Natural killer cell (primary cell): ENCODE measurements at places on chromosomes 11 and 22. TPM values are rescaled to one million over a fixed set of nuclear protein-coding genes. Genes with fewer than 3 reads are reported as not detected.

Gene FOXRED1
- 37.9 TPM for total RNA-seq

GRCh38 chr11:12838463-12839123 is 164.4 kb downstream of the TEAD1 start:
- H3K27ac ChIP-seq, result no peak overlapping the region
- H3K4me1 ChIP-seq, result no peaks in the 10 kb centered on the region
- no peaks in the 10 kb centered on the region for H3K27me3 ChIP-seq
- no peak for DNase-seq
- no peaks in the 10 kb centered on the region for H3K36me3 ChIP-seq

GRCh38 chr22:47850644-47851151 is 1088.2 kb downstream of the TBC1D22A start:
- no peak overlapping the region for H3K27ac ChIP-seq
- H3K36me3 ChIP-seq, result no peaks in the 10 kb centered on the region
- no peaks in the 10 kb centered on the region for H3K4me1 ChIP-seq
- H3K27me3 ChIP-seq, result no peaks in the 10 kb centered on the region
- DNase-seq, result no peak

GRCh38 chr11:276219-276618 is 2.0 kb upstream of the NLRP6 start:
- H3K4me3 ChIP-seq, result no peak overlapping the region
- H3K27me3 ChIP-seq, result peaks cover 7% of the 10 kb centered on the region
- peaks cover 35% of the 10 kb centered on the region for H3K4me1 ChIP-seq
- no peak overlapping the region for H3K27ac ChIP-seq
- no peak for DNase-seq
- no peaks in the 10 kb centered on the region for H3K36me3 ChIP-seq

Gene INSC
- not detected for total RNA-seq

Gene ARHGAP20
- total RNA-seq, result not detected

GRCh38 chr11:74592441-74593362 is at the start of gene POLD3:
Gene POLD3 (plus strand): TSS chr11:74592582. CDS start chr11:74592659, 77 bp downstream.
- peak within 1 kb of the TSS; percentile 85 for H3K4me3 ChIP-seq
- no peaks in the 10 kb centered on the region for H3K36me3 ChIP-seq
- H3K27ac ChIP-seq, result peak within 1 kb of the TSS; percentile 68
- DNase-seq, result peak; percentile 95

Gene B3GAT1
- total RNA-seq, result 65.1 TPM

- H3K4me3 ChIP-seq, result no peak overlapping the region
- peaks cover 31% of the 10 kb centered on the region for H3K4me1 ChIP-seq
- DNase-seq, result no peak
- H3K27me3 ChIP-seq, result peaks cover 3% of the 10 kb centered on the region
- no peaks in the 10 kb centered on the region for H3K36me3 ChIP-seq
These were observed 15.9 kb downstream of the KCNQ1 start for GRCh38 chr11:2460540-2461252.

DNA sequence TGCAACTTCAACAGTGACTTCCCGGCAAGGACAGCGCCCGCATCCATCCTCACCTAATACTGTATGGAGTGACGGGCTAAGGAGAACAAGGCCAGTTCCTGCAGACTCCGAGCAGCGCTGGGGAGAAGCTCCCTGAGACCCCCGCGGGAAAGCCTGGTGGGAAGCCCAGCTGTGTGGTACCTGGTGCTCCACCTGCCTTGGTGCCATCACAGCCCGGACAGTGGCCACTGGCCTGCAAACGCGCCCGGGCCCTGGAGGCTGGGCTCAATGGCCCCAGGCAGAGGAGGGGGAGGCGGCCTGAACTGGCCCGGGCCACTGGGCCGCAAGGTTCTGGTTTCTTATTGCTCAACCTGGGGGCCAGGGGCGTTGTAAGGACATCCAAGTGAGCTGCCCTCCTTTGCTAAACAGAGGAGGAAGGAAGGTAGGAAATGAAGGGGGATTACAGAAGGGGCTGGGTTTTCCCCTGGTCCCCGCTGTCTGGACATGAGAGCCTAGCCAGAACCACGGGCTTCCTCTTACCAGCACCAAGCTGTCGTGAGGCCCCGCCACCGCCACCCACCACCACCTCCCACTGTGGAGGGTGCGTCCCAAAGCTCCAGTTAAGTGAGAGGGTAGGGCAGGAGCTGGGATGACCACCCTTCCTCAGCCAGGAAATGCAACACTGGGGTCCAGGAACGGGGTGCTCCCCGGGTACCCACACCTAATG is 8.5 kb upstream of the CDC42BPG start:
- peaks cover 100% of the 10 kb centered on the region for H3K4me1 ChIP-seq
- DNase-seq, result peak; percentile 60
- no peaks in the 10 kb centered on the region for H3K27me3 ChIP-seq
- H3K4me3 ChIP-seq, result no peak overlapping the region

- H3K36me3 ChIP-seq, result no peaks in the 10 kb centered on the region
- no peak overlapping the region for H3K4me3 ChIP-seq
- no peak for DNase-seq
- peaks cover 10% of the 10 kb centered on the region for H3K27me3 ChIP-seq
- peaks cover 6% of the 10 kb centered on the region for H3K4me1 ChIP-seq
- H3K27ac ChIP-seq, result no peak overlapping the region
These were observed 23.9 kb downstream of the CACNA1I start for GRCh38 chr22:39594411-39594810.

Gene SEZ6L
- 0.60 TPM for total RNA-seq

DNA sequence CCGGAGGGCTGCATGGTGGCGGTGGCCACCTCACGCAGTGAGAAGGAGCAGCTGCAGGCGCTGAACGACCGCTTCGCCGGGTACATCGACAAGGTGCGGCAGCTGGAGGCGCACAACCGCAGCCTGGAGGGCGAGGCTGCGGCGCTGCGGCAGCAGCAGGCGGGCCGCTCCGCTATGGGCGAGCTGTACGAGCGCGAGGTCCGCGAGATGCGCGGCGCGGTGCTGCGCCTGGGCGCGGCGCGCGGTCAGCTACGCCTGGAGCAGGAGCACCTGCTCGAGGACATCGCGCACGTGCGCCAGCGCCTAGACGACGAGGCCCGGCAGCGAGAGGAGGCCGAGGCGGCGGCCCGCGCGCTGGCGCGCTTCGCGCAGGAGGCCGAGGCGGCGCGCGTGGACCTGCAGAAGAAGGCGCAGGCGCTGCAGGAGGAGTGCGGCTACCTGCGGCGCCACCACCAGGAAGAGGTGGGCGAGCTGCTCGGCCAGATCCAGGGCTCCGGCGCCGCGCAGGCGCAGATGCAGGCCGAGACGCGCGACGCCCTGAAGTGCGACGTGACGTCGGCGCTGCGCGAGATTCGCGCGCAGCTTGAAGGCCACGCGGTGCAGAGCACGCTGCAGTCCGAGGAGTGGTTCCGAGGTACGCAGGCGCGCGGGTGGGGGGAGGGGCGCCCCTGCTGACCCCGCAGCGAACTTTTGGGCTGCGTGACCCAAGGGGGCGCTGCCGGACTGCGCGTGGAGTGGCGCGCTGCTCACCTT is 670 bp downstream of the NEFH start:
- no peaks in the 10 kb centered on the region for H3K36me3 ChIP-seq
- no peak overlapping the region for H3K4me3 ChIP-seq
- no peak overlapping the region for H3K27ac ChIP-seq
- peaks cover 12% of the 10 kb centered on the region for H3K27me3 ChIP-seq

GRCh38 chr22:19872779-19873137 is 18.1 kb upstream of the GNB1L start:
- no peak overlapping the region for H3K27ac ChIP-seq
- no peaks in the 10 kb centered on the region for H3K36me3 ChIP-seq

Gene TEX12
- 0.82 TPM for total RNA-seq

DNA sequence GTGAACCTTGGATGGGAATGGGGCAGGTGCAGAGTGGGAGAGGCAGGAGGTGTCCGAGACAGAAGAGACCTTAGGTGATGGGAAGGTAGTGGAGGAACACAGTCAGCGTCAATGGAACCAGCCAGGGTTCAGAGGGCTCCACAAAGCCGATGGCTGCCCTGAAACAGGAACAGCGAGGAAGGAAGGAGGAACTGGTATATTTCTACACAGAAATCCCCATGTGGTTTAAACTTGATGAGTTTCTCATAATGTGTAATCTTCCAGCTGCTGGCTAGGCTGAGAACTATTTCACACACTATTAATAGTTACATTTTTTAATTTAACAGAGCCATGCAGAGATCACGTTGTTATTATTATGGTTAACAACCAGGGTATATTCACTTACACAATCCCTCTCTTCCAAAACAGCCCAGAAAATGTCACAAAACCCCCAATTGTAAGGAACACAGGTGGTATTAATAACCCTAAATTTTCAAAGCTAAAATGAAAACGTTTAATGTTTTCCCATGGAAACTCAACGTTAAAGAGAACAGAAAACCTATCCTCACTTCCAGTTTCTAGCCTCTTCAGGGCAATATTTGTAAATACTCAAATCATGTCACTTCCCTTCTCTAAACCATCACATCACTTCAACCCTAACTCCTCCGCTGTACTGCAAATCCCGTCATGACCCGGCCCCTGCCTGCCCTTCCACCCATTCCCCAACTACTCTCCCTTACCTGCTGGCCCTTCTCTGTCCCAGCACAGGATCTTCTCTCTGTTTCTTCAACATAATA is 74.5 kb upstream of the ARFGAP3 start:
- no peak for DNase-seq
- H3K4me3 ChIP-seq, result no peak overlapping the region
- no peaks in the 10 kb centered on the region for H3K27me3 ChIP-seq
- H3K4me1 ChIP-seq, result peaks cover 54% of the 10 kb centered on the region
- no peaks in the 10 kb centered on the region for H3K36me3 ChIP-seq
- peak overlapping the region; percentile 83 for H3K27ac ChIP-seq

GRCh38 chr11:99019696-99020095 is 1.1 kb upstream of the CNTN5 start:
- no peak overlapping the region for H3K4me3 ChIP-seq
- H3K36me3 ChIP-seq, result no peaks in the 10 kb centered on the region
- H3K27me3 ChIP-seq, result peaks cover 4% of the 10 kb centered on the region
- H3K4me1 ChIP-seq, result no peaks in the 10 kb centered on the region
- no peak for DNase-seq

DNA sequence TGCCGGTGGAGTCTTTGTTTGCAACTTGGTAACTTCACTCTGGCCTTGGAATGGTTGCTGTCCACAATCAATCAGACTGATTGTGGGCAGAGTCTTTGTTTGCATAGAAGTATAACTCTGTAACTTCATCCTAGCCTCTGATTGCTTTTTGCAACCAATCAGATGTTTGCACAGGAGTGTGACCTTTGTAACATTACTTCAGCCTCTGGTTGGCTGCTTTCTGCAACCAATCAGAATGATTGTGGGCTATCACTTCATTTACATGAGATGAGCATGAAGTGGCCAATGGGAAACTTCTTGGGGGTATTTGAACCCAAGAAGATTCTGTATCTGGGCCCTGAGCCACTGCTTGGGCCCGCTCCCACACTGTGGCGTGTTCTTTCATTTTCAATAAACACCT is 79.6 kb upstream of the CLDN5 start:
- H3K36me3 ChIP-seq, result no peaks in the 10 kb centered on the region
- no peak overlapping the region for H3K4me3 ChIP-seq
- DNase-seq, result no peak
- no peaks in the 10 kb centered on the region for H3K4me1 ChIP-seq
- no peaks in the 10 kb centered on the region for H3K27me3 ChIP-seq
- H3K27ac ChIP-seq, result no peak overlapping the region

Gene IL18
- total RNA-seq, result 9.3 TPM

- H3K4me3 ChIP-seq, result no peak overlapping the region
- H3K27me3 ChIP-seq, result peaks cover 10% of the 10 kb centered on the region
- H3K27ac ChIP-seq, result no peak overlapping the region
These were observed 37.6 kb downstream of the ZNF195 start for GRCh38 chr11:3341298-3341697.

DNA sequence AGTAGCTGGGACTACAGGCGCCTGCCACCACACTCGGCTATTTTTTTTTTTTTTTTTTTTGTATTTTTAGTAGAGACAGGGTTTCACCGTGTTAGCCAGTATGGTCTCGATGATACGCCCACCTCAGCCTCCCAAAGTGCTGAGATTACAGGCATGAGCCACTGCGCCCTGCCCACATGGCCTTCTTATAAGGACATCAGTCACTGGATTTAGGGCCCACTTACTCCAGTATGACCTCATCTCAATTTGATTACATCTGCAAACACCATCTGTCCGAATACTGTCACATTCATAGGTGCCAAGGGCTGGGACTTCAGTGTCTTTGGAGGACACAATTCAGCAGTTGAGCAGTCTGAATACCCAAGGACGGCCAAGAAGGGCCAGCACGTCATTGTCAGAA is 8.2 kb upstream of the PRR5 start:
- H3K27ac ChIP-seq, result no peak overlapping the region
- H3K36me3 ChIP-seq, result no peaks in the 10 kb centered on the region
- H3K27me3 ChIP-seq, result no peaks in the 10 kb centered on the region
- DNase-seq, result no peak
- no peak overlapping the region for H3K4me3 ChIP-seq
